ENCODE measurements at places on chromosomes 1 and 21.

DNA sequence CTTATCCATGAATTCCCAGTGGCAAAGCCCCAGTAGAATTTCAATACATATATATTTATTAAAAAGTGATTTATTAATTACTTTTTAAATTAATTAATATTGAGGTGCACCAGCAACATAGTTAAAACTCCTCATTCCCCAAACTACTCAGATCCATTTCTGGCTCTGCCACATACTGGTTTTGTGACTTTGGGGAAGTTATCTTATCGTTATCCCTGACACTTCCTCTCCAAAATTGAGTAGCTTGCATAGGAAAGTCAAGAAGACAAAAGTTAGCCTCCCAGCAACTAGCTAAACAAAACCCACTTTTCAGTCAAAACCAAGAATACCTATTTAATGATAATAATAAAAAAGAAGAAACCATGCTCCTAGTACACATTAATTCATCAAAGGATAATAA is 35.9 kb downstream of the TCP10L start:
- DNase-seq = no peak

GRCh38 chr1:236066828-236067386 is 2.0 kb upstream of the NID1 start:
- no peak for DNase-seq

GRCh38 chr1:232443372-232443771 is 186.6 kb downstream of the SIPA1L2 start:
- no peak for DNase-seq

DNA sequence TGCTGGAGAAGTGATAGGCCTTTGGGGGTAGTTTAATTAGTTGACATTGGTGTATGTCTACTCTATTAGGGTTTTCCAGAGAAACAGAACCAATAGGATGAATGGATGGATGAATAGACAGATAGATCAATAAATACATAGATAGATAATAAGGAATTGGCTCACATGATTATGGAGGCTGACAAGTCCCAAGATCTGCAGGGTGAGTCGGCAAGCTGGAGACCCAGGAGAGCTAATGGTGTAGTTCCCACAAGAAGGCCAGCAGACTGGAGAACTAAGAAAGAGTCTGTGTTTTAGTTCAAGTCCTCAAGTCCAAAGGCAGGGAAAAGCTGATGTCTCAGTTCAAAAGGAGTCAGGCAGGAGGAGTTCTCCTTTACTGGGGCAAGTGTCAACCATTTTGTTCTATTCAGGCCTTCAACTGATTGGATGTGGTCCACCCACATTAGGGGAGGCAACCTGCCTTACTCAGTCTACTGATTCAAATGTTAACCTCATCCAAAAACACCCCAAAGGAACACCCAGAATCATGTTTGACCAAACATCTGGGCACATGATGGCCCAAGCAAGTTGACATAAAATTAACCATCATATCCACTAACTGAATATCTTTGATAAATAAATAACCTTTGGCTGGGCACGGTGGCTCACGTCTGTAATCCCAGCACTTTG is 4.5 kb upstream of the SDE2 start:
- DNase-seq = no peak

DNA sequence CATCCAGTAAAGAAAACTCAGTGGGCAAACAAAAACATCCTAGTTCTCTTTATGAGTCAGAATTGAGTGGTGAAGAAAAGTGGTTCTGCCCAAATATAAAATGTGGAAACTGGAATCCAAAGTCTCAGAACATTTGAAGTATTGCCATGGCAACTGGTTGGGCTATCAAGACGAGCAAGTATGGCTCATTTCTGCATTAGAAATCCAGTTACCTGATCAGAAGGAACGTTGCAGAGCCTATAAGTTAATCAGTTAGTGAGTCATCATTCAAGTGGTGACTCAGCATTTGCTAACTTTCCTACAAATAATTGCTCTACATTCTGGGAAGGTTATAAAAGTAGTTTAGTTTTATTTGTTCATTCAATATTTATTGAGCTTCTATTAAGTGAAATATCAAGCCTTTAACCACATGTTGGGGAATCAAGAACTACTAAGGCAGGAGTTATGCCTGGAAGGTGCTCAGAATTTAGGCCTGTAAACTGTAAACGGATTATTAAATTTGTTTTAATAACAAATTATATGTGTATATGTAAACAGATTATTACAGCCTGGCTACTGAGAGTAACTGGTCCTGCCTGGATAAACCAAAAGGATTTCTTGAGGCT is 104.3 kb downstream of the PAPPA2 start:
- no peak for DNase-seq

DNA sequence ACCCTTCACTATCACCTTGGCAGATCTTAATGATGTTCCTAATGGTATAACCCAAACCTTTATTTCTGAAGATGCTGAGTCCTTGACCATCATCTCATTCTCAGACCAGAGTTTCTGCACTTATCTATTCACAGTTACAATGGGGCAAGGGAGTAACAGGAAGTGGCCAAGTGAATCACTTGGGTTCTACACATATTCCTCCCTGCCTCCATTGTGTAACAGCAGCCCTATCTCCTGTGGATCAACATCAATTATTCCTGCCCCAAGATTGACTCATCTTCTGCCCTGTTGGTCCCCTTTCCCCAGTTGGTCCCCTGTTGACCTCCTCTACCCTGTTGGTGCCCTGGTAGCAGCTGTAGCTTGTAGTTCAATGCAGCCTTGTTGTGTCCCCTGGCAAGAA is 10.3 kb upstream of the S100A7 start:
- no peak for DNase-seq

DNA sequence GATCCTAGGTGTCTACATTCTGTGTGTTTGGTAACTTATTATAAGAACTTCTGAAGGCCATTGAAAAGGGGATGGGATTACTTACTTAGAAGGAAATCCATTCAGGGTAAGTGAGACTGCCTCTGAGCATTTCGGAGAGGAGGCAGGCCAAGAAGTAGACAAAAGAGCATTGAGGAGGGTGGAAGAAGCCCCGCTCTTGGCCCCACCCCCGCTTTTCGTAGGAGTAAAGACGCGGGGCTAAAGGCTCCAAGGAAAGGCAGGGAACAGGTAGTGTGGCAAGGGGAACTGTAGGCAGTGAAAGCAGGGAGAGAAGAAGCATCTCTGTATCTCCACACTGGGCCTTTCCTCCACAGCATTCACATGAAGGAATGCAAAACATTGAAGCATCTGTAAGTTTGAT is 51.8 kb upstream of the GRIK1 start:
- DNase-seq = no peak

- DNase-seq = no peak
Observed at GRCh38 chr1:7508052-7508933, 262.8 kb upstream of the VAMP3 start.

DNA sequence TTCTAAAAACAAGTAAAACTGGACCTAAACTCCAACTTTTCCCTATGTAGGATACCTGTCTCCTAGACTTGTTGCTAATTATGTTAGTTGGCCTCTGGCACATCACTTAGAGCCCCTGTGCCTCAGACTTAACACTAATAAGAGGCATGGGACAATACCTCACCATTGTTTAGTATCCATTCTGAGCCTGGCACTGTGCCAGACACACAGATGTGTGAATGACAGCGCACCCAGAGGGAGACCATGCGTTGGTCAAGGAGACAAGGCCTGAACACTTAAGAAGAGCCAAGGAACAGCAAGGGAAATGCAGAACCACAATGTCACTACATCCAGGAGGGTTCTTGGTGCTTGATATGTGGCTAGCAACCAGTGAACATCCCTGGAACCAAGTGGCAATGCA is 189.1 kb downstream of the FGGY start:
- DNase-seq = no peak

GRCh38 chr1:184310157-184310819 is 76.5 kb upstream of the C1orf21 start:
- DNase-seq = no peak

GRCh38 chr1:100219883-100220282 is 29.8 kb downstream of the DBT start:
- no peak for DNase-seq

DNA sequence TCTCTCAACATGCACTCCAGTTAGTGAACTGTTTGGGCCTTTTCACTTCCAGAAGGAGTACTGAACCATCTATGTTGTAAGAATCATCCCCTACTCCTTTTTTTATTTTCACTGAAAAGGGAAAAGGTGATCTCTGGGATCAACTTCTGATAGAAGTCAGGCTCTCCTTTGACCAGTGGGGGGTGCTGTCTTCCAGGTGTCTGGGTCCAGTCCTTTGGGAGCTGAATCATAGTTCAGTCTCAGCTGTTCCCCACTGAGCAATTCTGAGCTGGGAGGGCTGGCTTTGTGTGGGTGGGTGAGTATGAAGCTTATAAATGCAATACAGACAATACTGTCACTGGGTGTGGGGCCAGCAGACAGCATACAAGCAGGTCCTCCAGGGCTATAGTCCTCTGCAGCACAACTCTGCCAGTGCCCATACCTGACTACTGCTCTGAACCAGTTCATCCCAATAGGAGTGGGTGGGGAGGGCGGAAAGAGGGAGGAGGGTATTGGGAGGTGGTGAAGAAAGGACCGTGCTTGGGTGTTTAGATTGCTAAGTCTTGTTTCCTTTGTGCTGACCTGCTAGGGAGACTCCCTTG is 12.5 kb upstream of the SARS1 start:
- DNase-seq = no peak

- no peak for DNase-seq
Observed at GRCh38 chr1:111699268-111699667, 39.9 kb downstream of the INKA2 start.

DNA sequence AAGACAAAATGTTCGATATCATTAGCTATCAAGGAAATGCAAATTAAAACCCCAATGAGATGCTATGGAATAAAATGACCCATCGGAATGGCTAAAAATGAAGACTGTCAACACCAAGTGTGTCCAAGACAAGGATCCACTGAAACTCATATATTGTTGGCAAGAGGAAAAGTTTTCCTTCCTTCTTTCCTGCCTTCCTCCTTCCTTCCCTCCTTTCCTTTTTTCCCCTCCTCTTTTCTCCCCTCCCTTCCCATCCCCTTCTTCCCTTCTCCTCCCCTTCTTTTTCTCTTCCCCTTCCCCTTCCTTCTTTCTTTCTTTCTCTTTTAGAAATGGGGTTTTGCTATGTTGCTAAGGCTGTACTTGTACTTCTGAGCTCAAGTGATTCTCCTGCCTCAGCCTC is 64.2 kb upstream of the TENT5B start:
- no peak for DNase-seq

- no peak for DNase-seq
Observed at GRCh38 chr1:74425676-74426075, 86.7 kb downstream of the LRRC53 start.

GRCh38 chr1:235325139-235325538 is 2.8 kb downstream of the ARID4B start:
- no peak for DNase-seq

DNA sequence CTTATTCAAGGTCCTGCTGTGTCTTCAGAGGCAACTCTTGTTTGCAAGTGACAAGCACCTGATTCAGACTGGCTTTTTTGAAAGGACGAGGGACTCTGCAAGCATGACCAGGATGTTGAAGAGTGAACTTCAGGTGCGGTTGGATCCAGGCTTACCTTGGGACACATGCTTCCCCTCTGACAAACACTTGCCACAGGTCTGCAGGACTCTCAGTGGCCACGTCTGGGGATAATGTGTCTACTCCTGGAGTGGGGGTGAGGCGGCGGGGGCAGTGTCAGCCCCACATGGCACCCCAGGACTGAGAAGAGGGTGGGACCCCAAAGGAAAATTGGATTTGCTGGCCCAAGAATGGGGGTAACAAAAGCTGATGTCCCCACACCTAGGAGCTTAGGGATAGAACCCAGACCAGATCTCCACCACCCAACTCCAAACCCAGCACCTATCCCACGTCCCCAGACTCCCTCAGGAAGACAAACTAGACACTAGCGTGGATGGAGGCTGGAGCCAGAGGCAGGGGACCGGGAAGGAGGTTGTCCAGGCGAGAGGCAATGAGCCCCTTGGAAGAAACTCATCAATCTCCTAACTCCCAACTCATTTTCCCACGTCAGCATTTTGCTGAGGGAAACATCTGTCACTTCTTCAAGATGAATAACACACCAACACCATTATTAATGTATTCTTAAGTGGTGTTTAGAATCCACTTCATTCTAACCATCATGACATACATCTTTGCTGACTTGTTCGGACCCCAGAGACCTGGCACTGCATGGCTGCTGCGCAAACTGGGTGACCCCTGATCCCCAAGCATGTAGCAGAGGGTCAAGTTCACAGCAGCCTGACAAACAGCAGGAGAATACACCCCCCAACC is 32.0 kb upstream of the LAPTM5 start:
- no peak for DNase-seq

GRCh38 chr21:34722684-34723300 is 54.0 kb downstream of the CLIC6 start:
- no peak for DNase-seq

DNA sequence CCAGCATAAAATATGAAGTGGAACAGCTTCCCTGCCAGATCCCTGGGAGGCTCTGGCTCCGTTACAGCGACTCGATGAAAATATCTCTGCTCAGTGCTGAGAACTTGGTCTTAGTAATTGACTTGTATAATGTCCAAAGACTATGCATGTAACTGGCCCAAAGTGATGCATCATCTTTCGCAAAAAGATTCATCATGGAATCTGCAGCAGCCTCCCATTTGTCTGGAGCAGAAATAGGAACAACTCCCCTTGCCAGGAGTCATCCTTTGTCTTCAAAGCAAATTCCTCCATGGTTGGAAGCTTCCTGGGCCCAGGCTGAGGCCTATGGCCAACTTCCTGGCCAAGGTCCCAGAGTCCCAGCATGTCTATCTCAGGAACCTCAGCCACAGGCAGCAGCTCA is 16.9 kb upstream of the SLC6A17 start:
- DNase-seq = no peak

DNA sequence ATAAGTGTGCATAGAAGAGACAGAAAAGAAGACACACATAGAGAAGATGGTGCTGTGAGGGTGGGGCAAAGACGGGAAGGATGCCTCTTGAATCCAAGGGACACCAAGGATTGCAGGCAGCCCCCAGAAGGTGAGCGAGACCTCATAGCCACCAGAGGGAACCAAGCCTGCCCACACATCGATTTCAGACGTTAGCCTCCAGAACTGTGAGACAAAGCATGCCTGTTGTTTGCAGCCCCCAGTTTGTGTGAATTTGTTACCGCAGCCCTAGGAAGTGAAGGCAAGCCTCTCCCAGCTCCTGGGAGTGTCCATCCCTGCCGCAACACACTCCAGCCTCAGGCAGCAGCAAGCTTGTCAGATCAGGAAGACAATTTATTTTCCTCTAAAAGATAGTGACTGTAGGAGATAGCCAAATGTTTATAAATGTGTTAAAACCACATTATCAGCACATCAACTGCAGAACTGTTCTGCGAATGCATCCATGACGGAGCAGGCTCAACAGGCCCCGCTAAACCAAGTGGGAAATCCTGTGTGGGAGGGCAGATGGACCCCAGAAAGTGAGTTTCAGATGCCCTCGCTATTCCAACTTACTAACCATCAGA is 543.3 kb downstream of the MATN1 start:
- no peak for DNase-seq

Data from cerebellar nuclear complex (tissue), 1 donor.